GM03348 (cell line): ENCODE measurements at places on chromosomes 3 and 15.
A peak's percentile ranks its signal among the peaks of the same experiment; 100 is the strongest.

DNA sequence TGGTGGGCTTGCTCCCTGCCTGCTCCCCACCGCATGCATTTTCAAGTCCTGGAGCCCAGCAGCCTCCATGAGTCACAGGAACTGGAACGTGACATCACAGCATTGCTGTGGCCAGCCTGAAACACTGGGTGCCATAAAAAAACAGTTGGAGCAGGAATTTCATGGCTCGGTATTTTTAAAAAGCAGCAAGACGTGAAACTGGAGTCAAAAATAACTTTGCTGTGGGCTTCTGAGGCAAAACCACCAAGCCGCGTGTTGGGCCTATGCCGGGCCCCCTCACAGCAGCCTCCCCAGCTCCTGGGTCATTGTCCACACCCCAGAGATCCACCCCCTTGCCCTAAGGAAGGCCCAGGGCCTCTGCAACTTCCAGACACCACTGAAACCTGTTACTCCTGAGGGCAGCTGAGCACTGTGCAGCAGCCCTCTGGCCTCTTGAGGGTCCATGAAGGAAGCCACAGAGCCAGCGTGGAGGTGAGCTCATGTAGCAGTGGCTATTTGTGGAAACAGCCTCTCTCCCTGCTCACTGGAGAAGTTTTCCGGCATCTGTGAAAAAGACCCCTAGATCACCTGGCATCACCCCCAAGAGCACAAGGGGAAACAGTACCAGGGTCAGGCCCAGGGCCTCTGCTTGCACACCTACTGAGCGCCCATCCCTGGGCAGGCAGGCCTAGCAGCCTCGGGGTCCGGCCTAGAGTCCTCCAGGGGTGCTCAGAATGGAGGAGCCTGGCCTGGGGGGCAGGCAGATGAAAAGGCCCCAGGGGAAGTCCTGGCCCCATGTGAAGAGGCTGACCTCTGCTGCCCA, 34.0 kb upstream of the DUSP7 start:
- DNase-seq = peak; percentile 90

GRCh38 chr15:97386940-97387339, 573.6 kb upstream of the ARRDC4 start:
- DNase-seq = no peak

GRCh38 chr3:44069276-44069675, 172.4 kb upstream of the TOPAZ1 start:
- no peak for DNase-seq

DNA sequence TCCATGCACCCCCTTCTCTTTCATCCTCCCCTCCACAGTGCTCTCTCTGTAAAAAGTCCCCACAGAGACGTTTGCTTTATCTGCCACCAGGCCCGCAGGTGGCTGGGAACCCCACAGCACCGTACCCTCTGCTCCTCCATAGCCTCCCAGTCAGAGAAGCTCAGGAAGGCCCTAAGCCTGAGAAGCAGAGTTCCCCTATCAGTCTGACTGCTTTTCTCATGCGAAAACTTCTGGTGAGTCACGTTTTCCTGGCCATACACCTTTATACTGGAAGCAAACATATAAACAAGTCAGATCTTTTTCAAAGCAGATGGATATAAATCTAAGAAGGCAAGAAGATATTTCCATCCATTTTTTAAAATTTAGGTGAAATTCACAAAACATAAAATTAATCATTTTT, 51.5 kb upstream of the MEF2A start:
- no peak for DNase-seq

DNA sequence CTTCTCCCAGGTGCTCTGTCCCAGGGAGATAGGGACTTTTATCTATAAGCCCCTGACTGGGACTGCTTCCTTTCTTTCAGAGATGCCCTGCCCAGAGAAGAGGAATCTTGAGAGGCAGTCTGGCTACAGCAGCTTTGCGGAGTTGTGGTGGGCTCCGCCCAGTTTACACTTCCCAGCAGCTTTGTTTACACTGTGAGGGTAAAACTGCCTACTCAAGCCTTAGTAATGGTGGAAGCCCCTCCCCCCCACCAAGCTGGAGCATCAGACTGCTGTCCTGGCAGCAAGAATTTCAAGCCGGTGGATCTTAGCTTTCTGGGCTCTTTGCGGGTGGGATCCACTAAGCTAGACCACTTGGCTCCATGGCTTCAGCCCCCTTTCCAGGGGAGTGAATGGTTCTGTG, 253.8 kb upstream of the ARL6 start:
- DNase-seq = no peak

- DNase-seq = no peak
These were observed 36.0 kb downstream of the FOXP1 start for GRCh38 chr3:71547249-71548198.

DNA sequence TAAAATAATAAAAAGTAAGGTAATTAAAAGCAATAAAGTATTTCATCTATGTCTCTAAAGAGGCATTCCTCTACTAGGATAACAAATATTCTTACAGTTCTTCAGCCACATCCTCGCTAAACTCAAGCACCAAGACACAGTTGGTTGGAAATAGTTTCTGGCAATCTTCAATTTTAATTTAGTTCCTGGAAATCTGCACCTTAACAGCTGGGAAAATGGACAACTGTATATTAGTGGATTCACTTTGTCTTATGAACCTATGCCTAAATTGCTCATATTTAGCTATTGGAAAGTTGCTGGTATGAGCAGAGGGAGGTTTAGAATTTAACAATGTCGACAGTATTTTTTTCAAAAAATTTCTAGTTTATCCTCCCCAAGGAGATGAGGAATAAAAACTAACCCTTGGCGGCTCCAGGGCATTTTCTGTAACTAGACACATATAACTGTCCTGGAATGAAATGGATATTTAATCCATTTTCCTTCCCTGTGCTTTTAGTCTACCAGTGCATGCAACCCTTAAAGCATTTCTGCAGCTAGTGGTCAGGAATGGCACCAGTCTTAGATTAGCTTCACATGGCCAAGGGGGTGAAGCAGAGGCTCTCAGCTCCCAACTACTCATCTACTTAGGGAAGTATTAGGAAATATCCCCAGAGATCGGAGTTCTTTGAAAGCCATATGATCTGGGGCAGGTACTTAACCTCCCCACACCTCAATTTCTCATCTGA, 290.0 kb upstream of the THBS1 start:
- no peak for DNase-seq

DNA sequence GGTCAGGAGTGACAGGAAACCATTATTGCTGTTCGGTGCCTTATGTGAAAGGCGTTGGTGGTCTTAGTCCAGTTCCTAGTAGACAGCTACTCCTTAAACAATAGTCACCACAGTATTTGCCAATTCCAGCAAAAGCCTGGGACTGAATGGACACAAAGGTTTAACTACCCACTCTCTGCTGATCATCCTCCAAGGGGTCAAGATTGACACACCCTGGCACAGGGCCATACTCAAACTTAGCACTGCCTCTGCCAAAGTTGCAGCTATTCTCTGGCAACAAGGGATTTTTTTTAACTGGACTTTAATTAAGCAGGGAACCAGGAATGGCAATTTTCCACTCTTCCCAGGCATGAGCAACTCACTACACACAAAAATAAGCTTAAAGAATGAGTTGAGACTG, 193.9 kb downstream of the NLGN1 start:
- DNase-seq = no peak

DNA sequence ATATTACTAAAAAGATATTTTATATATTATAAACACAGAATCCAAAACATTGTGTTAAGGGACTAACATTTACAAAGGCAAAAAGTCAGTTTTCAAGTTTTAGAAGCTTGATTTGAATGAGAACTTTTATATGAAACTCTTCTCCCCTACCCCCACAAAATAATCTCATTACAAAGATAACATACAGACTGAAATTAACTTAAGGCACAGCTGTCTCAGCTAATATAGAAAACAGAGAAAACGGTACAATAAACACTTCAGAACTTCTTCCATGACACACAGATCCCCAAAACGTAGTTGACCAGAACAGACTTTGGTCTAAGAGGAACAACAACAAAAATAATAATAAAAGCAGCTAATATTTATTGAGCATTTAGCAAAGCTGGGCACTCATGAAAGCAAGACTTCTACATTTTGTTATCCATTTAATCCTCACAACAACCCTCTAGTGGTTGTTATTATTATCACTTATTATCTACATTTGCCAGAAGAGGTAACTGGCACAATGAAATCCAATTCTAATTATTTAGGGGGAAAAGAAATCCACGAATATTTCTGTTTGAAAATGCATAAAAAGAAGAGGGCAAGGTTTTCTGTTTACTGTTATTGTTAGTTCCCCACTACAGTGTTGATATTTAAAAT, 68.1 kb downstream of the PFN2 start:
- DNase-seq = peak; percentile 16

DNA sequence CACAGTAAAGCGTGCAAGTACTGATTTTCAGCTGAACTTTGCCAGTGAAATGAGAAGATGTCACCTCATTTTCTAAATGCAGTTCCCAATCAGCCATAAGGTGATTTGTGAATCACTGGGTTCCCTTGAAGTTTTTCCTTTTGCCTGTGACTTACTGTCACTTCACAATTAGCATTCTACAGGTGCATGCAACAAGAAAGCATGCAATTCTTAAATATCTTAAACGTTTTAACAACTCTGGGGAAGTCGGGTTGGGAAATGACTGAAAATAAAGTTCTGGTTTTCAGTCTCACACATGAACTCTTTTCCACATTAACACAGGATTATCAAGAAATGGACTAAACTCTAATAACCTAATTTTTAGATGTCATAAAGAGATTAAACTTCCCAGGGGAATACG, 5.2 kb downstream of the GSK3B start:
- DNase-seq = no peak

GRCh38 chr3:39657775-39658174, 151.6 kb upstream of the MYRIP start:
- DNase-seq = no peak

DNA sequence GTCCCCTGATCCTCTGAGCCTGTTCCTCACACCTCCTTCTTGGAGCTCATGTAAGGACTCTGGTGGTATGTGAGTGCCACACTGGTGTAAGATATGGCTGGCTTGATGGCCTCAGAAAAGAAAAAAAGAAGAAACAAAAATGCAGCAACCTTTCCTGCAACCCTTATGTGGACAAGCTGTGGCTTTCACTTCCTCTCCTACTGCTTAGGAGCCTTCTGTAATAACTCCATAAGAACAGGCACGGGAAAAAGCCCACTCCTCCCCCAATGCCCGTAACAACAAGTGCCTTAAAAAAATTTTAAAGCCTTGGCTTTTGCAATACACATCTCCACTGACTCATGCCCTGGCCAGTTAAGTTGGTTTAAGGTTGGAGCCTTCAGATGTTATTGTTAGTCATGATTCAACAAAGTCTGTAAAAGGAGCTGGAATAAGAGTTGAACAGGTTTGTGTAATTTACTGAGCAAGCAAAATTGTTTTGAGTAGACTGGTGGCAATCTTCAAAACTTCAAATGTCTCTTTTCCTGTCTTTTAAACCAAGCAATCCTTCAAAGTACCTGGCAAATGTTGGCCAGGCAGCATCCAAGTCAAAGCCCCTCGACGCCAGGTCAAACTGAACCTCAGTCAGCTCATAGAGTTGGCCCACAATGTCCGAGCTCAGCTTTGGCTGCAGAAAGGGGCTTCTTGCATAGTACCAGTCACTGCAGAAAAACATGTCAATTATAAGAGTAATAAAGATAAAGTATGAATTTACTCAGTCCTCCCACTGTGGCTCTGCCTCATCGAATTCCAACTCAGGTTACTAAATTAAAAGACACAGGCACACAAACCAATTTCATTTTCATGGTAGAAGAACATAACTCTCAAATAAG, 22.9 kb downstream of the FYCO1 start:
- peak; percentile 75 for DNase-seq

DNA sequence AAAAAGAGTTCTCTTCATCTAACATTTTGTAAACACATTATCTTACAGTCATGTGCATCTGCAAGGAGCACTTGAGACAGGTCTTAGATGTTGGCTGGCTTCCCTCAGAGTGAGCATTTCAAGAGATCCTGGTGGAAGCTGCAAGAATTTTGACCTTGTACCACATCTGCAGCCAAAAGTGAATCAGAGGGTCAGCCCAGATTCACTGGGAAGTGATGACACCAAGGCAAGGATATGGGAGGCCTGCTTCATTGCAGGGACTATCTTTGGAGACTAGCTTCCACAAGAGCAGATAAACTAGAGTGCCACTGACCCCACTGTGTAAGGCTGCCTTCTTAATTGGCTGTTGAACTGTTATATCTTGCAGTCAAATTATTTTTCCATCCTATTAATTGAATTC, 21.3 kb upstream of the GADL1 start:
- peak; percentile 16 for DNase-seq

GRCh38 chr15:63045879-63046278, 3.3 kb downstream of the TPM1 start:
- DNase-seq = no peak

- peak; percentile 45 for DNase-seq
These were observed 451.1 kb upstream of the KCNMB2 start for GRCh38 chr3:178084938-178085816.

- DNase-seq = no peak
These were observed 23.2 kb upstream of the CCDC174 start for GRCh38 chr3:14628406-14628805.

GRCh38 chr3:112013784-112014143, 15.0 kb downstream of the TAGLN3 start:
- no peak for DNase-seq

DNA sequence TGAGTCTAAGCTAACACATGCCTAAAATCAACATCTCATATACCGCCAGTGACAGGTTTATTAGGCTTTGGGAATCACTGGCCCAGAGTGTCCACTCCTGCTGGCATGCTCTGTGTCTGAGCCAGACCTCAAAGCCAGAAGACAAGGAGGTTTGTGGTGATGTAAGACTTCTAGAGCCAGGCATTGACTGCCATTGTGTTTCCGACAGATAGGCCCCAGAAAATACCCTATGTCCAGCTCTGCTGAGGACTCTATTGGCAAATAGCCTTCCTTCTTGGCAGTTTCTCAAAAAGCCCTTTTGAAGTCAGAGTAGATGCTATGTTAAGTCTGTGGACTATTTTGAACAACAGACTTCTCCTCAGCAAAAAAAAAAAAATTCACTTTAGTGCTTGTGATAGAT, 181.9 kb upstream of the UBE2E1 start:
- no peak for DNase-seq

GRCh38 chr3:52182196-52182595, 15.8 kb upstream of the ALAS1 start:
- no peak for DNase-seq

DNA sequence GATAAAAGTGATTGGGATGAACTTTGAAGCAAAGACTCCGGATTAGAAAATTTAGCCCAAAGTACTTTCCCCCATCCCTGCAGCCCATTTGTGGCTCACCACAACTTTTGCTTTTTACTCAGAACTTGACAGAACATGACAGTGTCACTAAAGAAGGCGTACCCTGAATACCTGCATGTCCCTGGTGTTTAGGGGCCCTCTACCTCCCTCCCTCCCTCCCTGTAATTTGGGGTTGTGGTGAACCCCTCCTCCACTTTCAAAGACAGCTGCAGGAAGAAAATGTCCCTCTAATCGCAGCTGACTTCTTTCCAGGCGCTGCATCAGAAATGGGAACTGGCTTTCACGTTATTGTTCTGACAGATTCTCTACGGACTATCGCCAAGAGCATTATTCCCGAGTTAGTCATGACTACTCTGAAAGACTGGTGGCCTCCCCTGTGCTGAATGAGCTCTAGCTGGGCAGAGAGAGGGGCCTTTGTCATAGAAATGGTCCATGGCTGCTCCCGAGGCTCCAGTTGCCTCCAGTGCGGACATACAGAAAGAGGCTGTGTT, 93.2 kb upstream of the ARHGEF3 start:
- DNase-seq = peak; percentile 76

GRCh38 chr3:37953707-37954394, 36.7 kb upstream of the VILL start:
- DNase-seq = no peak

- no peak for DNase-seq
These were observed 24.7 kb downstream of the IP6K1 start for GRCh38 chr3:49761661-49762060.
